Sciatic nerve (tissue), 2 donors: ENCODE measurements at places on chromosomes 5 and 9.

GRCh38 chr5:111454776-111455175, 57.6 kb downstream of the STARD4 start:
- DNase-seq = no peak

DNA sequence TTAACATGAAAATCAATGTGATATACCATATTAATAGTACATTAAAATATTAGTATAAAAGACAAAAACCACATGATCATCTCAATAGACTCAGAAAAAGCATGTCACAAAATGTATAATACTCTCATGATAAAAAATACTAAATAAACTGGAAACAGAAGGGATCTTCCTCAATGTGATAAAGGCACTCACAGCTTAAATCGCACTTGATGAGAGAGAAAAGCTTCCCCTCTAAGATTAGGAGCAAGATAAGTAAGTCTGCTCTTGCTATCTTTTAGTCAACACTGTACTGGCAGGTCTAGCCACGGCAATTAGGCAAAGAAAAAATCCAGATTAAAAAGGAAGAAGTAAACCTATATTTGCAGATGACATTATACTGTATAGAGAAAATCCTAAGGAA, 21.8 kb upstream of the MSH3 start:
- no peak for DNase-seq

- DNase-seq = no peak
Observed at GRCh38 chr9:27701587-27701986, 128.3 kb upstream of the C9orf72 start.

- no peak for DNase-seq
Observed at GRCh38 chr9:127340721-127341120, 56.2 kb upstream of the SLC2A8 start.

DNA sequence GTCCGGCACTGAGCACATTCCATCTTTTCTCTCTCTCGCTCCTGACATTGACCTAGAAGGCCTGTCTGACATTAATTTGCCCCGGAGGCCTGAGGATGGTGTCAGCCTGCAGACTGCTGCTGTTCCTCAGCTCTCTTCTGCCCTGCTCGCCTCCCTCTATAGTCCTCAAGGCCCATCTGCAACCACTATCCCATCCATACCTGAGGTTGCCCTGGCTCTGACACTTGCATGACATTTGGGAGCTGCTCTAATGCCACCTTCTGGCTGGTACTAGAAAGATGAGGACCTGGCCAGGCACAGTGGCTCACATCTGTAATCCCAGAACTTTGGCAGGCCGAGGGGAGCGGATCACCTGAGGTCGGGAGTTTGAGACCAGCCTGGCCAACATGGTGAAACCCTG, 38.6 kb upstream of the GGTA1 start:
- DNase-seq = no peak

DNA sequence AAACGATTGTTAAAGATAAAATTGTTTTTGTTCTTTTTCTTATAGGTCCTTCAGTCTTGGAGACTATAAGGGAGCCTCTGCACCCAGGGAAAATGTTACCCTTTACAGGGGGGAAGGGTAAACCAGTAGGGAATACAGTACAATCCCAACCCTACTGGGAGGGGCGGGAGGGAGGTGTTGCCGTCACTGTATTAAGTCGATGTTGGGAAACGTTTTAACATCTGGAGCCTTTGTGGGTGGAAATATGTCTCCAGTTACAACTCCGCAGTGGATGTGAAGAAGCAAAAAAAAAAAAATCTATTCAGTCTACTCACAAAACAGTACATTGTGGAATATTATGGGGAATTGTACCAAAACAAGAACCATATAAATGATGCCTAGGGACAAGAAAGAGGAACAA, 47.2 kb upstream of the FCHO2 start:
- no peak for DNase-seq

DNA sequence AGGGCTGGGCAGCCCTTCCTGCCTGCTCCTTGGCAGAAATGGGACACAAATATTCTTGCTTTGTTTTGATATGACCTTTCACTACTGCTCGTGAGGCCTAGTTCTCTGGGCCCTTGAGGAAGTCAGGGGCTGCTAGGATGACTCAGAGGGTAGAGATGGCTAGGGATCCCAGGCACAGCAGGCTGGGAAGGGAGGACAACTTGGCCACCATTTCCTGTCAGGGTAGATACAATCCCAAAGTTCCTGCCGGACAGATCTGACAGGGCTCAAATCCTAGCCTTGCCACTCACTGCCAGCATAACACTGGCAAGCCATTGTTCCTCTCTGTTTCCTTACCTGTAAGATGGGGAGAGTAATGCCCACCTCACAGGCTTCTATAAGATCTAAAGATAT, 31.7 kb upstream of the MEIKIN start:
- no peak for DNase-seq

DNA sequence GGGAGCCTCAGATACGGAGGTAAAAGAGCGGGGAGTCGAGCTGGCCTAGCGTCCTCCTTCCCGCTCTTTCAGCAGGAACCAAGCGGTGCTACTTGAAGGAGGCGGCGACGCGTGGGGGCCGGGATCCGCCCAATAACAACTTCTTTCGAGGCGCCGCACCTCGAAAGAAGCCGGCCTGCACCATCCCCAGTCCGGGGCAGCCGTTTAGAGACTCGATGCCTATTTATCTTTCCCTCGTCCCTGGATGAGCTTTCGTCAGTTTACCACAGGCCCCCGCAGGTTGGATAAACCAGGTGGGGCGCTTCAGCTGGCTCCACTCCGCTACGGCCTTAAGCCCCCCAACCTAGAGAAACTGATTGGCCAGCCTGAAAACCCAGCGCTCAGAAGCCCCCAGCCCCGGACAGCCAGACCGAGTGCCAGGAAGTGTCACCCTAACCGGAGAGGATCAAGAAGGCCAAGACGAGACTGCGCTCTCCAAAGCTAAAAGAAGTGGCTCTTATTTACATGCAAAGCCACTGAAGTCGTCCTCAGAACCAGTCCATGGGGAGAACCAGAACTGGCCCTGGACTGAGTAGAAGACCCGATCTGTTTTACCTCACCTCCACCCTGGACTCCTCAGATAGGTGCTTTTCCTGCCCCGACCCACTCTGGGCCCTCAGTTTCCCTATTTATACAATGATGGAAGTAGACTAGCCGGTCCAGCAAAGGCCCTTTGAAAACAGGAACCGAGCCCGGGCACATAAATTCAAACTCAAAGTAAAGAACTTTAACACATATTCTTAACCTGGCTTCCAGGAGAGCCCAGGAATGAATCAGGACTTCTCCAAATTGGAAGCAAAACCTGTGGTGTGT, 1.4 kb downstream of the HAND1 start:
- no peak for DNase-seq

DNA sequence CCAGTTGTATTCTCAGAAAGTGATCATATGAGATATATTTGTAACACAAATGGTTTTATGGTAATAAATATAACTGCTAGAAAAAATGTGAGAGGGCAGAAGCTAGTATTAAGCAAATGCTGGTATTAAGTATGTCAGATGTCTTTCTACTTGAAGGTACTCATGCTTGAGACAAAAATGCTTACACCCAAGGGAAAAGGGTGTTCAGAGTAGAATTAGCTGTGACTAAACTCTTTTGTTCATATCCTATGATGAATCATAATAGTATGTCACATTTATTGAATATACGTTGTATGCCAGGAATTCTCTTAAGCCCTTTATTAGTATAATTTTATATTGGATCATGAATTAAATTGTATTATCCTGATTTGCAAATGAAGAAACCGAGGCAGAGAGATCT, 2.2 kb downstream of the ADGRV1 start:
- no peak for DNase-seq

DNA sequence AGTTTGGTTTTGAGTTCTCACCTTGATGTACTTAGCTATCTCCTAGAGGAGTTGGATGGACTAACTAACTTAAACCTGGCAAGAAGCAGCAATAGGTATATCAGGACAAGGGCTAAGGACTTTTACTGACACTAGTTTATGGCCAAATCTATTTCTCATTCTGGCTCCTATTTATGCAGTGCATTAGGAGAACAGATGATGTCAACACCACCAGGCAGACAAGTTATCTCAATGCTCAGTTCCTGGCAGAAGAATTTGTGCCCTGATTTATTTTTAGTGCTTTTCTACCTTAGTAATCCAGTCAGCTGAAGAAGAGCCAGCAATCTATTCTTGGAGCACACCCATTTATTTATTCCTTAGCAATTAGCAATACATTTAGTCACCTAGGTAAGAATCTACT, 30.7 kb upstream of the MYOT start:
- no peak for DNase-seq

GRCh38 chr9:89505048-89505447, 7.1 kb upstream of the SEMA4D start:
- no peak for DNase-seq

DNA sequence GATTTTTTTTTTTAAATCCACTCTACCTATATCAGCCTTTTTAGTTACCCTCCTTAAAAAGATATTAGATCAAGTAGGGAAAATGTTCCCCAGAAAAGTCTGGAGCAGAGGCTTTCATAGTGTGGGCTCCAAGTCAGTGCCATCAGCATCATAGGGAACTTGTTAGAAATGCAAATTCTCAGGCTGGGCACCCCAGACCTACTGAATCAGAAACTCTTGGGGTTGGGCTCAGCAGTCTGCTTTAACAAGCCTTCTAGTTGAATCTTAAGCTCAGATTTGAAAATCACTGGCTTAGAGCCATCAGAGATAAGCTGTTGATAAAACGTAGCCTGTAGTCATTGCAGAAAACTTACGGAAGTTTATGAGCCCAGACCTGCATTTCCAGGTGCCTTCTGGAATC, 140.1 kb downstream of the TMEM38B start:
- no peak for DNase-seq

DNA sequence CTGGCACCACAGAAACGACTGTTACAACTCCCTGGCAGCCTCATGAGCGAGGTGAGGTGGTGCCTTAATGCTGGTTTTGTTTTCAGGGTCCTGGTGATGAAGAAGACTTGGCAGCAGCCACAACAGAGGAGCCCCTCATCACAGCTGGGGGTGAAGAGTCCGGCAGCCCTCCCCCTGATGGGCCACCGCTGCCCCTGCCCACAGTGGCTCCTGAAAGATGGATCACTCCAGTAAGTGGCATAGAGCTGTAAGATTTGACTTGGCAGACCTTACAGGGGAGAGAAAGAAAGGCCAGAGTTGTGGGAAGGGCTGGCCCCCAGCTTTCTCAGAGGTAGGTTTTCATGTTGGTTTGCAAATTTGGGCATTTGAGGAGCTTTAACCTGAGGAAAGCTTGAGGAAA, 72.2 kb downstream of the COL15A1 start:
- no peak for DNase-seq

GRCh38 chr9:83981126-83981871, 694 bp downstream of the RMI1 start:
- peak; percentile 79 for DNase-seq

- DNase-seq = no peak
Observed at GRCh38 chr9:4035777-4036176, 264.1 kb downstream of the GLIS3 start.

DNA sequence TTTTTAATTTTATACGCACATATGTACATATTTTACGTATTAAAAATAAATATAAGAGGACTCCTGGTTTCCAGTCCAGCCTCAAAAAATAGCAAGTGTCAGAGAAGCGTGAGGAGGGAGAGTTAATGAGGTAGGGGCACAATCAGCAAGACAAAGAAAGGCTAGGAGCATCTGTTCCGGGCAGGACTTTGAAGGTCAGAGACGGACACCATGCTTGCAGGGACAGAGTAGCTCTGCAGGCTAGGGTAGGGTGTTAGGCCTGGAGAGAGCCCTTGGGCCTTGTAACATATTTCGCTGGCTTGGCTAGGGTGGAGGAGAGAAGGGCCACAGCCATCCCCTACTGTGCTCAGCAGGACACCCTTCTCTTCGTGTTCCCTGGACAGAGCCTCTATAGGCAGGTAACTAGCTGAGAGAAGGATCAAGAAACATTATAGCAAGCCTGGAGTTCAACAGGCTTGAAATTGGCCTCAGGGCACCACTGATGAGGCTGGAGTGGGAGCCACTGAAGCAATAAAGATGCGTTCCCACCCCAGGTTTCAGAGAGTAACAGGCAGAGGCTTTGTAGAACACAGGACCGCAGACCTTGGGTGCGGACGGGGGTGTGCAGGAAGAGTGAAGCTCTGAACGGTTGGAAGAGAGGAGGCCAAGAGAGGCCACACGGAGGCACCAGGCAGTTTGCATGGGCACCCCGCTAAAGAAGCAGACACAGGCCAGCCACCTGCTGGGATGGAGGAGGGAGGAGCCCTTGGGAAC, 9.7 kb upstream of the IPPK start:
- no peak for DNase-seq

DNA sequence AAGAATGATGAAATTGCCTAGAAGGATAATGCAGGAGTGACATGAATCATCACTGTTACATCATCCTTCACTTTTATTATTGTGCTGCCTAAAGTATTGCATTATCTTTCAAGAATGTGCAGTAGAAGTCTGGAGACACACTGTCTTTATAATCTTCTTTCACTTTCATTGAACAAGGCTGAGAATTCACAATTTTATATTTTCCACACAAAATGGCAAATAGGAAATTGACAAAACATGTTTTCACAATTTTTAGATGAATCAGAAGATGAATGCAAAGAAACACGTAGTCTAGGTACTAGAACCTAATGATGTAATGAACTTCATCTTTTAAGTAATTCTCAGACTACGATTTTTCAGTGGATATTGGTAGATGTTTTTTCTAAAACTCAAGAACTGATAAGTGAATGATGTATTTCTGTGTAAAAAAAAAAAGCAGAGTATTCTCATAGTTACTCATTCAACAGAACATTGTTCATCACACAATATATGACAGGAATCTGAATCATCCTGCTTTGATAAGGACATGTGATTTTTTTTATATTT, 131.5 kb upstream of the GRHPR start:
- no peak for DNase-seq

DNA sequence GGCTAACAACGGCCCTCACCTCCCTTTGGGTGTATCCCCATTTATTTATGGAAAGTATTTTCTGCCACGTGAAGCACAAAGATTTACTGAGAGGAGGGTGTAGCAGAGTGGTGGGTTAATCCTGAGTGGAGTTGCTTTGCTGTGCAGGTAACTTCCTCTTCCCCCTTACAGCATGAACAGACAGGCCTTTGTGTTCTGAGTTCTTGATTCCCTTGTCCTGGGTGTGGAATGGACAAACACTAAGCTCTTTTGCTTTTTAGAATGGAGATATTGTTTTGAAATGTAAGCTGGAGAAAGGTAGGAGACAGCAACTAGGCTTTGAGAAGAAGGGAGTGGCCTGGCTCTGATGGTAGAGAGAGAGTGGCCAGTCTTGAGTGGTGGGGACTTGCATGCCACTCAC, 17.1 kb upstream of the GLRX start:
- no peak for DNase-seq

- no peak for DNase-seq
Observed at GRCh38 chr5:499233-500209, 24.7 kb downstream of the SLC9A3 start.

GRCh38 chr5:32953694-32954093, 242.6 kb downstream of the NPR3 start:
- no peak for DNase-seq

GRCh38 chr9:90810691-90811090, 9.1 kb downstream of the SYK start:
- DNase-seq = no peak

DNA sequence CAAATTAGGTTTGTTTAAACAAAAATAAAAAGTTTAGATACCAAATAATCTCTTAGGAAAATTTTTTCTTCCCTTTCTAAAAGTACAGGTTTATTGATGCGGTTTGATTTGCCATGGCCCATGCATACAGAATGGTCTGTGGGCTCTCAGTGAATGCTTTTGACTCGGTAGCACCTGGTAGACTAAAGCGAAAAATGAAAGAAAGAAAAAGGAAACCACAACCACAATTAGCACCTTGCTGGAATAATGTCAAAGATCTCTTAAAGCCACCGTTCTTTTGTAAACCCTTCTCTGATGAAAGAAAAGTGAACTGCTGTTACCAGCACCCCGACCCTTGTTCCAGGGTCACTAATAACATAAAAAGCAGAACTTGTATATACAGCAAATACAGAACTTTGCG, 157.9 kb downstream of the NFIB start:
- DNase-seq = no peak
